Activated CD4-positive, alpha-beta T cell treated with anti-CD3 and anti-CD28 coated beads for 48 hours (primary cell): ENCODE measurements at places on chromosomes 2 and 18.
A peak's percentile ranks its signal among the peaks of the same experiment; 100 is the strongest.

DNA sequence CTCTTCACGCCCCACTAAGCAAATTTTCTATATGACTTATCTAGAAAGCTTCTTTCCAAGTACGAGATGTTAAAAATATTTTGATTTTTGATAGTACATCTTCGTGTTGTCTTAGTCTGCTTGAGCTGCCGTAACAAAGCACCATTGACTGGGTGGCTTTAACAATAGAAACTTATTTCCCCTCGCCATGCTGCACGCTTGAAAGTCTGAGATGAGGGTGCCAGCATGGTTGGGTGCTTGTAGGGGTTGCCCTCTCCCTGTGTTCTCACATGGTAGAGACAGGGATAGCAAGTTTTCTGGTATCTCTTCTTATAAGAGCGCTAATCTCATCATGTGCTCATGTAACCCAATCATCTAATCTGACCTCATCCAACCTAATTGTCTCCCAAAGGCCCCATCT is 106.2 kb downstream of the TANC1 start:
- no peak for DNase-seq

- DNase-seq, result peak; percentile 43
Measured at GRCh38 chr2:9738535-9739496, 104.5 kb upstream of the TAF1B start.

DNA sequence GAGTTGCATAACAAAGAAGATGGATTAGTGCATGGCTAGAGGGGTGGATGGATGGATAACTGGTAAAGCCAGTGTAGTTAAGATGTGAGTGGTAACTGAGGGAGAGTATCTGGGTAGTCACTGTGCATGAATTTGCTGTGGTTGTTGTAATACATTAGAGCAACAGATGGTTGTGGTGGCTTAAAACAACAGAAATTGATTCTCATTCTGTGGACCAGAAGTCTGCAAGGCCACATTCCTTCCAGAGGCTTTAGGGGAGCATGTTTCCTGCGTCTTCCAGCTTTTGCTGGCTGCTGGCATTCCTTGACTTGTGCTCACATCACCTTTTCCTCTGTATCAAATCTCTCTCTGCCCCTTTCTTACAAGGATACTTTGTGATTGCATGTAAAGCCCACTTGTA is 155.4 kb downstream of the ASB1 start:
- no peak for DNase-seq

- DNase-seq, result no peak
Measured at GRCh38 chr2:106158871-106159270, 35.2 kb downstream of the UXS1 start.

DNA sequence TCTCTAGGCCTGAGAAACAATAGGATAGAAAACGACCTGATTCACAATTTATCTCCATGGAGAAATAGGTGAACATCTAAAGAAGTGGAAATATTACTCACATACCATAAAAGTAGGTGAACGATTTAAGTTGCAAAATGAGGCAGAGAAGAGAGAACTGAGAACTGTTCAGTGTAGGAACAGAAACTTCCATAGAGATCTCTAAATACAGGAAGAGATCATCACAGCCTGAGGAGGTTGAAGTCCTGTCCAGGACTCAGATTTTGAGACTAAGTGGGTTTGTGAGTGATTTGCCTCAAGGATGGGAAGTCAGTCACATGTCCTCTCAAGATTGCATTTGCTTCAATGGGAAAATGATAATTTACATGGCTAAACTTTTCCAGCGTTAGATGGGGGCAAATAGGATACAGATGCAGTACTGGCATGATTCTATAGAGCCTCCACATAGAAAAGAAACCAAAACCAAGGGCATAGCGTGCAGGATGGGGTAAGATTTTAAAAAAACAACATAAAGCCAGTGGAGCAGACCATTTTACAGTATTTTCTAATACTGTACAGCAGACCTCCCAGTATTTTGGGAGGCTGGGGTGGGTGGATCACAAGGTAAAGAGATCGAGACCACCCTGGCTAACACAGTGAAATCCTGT is 68.8 kb downstream of the MEP1B start:
- DNase-seq, result no peak

- DNase-seq, result no peak
Measured at GRCh38 chr2:61134141-61134540, 27.8 kb upstream of the C2orf74 start.

GRCh38 chr2:235976956-235977355 is 191.2 kb downstream of the GBX2 start:
- no peak for DNase-seq

DNA sequence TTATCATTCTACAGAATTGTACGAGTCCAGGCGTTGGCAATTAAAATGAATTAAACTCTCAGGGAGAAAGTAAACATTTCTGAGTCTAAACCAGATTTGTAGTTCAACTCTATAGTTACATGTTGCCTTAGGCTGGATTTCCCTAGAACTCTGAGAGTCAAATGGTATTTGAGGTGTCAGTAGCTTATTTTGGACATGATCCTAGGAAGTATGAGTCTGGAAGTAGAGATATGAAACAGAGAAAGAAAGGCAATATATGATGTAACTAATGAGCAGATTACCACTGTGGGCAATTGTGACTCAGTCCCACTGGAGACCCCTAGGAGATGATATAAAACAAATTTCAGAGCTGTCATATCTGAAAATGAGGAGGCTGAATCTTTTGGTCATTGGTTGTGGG is 199.1 kb upstream of the UBE2E3 start:
- DNase-seq, result no peak

DNA sequence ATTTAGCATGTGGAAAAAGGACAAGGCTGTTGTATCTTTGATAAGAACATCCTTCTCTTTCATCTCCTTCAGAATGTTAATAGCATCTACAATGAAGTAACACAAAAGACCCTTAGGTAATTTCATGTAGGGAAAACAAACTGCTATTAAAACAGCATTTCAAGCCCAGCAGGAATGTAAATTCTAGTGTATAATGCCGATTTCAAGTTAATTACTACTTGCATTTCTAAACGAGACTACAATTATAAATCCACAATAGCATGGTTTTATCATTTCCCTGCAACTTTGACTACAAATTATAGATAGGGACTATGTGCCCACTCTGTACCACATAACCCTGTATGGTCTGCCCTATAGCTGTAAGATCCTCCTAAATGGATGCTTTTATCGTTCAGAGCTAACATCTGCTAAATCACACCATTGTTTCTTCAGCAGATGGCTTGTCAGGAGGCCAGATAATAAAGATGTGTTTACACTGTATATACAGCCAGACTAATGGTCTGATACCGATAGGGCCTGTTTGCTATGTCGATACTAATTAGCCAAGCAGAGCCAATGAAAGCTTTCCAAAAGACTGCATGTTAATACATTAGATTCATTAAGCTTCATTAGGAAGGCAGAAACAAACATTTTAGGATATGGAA is 51.9 kb downstream of the LRPPRC start:
- DNase-seq, result no peak

DNA sequence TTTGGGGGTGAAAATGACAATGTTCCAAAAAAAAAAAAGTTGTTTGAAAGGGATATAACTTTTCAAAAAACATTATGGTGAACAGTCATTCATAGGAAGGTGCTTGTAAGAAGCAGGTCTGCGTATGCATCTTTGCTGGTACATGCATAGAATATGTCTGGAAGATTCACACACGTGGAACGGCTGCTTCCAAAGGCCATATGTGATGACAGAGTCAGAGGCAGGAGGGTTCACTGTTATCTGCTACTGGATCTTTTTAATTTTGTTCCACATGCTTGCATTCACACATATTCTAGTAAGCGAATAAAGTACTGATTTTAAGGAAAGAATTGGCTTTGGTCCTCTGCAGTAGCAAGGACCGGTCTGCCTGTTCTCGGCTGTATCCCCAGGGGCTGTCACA is 193.4 kb downstream of the SMAD7 start:
- DNase-seq, result no peak

DNA sequence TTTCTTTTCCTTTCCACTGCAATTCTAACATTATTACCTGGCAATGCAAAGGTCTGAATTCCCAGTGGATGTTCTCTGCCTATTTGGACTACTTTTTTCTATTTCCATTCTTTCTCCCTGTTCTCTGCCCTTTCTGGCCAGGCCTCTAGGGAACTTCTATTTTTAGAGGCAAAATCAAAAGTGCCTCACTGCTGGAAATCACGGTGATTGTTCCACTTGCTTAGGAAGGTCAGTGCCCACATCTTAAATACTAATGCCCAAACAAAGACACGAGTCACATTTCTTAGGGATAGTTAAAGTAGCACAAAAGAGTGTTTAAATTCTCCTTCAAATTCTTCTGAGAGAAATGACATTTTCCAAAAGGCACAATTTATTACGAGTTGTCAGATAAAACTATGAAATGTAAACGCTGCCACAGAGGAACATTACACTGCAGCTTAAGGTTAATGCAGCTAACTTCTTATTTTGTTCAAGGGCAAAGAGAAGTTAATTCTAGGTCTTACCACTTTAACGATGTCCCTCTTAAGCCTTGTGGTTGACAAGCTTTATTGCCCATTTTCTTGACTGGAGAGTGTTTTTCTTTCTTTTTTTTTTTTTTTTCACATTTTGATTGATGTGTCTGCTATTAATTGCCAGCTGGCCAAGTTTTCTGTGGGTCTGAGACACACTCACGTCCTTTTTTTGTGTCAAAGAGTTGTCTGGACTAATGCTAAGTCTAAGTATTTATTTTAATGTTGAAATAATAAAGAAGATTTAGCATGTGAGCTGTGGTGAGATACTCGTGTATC is 34.7 kb downstream of the ST6GAL2 start:
- DNase-seq, result no peak

DNA sequence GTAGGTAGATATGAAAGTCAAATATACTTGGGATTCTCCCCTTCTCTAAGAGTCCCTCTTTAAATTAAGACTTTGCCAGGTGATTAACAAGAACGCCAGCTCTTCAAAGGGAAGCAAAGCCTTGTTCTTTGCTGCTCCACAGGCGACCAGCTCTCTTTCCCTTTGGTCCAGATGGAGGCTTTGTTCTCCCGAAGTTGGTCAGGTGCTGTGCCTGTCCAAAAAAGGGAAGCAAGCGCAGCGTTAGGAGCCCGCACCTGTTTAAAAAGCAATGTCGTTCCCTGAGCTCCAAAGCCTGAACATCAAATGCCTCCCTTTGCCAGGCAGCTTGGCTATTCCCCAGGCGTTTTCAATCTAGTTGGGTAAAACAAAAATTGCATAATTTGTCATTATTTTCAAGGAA is 1913.1 kb upstream of the PIK3C3 start:
- DNase-seq, result no peak

GRCh38 chr2:60674524-60675165 is 81.4 kb upstream of the PAPOLG start:
- peak; percentile 90 for DNase-seq

- DNase-seq, result peak; percentile 81
Measured at GRCh38 chr2:25294573-25295462, 46.9 kb downstream of the DNMT3A start.

- no peak for DNase-seq
Measured at GRCh38 chr18:12236141-12236540, 18.0 kb upstream of the CIDEA start.

GRCh38 chr18:6271585-6271984 is 143.1 kb downstream of the L3MBTL4 start:
- DNase-seq, result no peak

- no peak for DNase-seq
Measured at GRCh38 chr2:236603361-236604015, 33.9 kb downstream of the ACKR3 start.

- DNase-seq, result no peak
Measured at GRCh38 chr2:10326151-10326616, 23.5 kb downstream of the HPCAL1 start.

DNA sequence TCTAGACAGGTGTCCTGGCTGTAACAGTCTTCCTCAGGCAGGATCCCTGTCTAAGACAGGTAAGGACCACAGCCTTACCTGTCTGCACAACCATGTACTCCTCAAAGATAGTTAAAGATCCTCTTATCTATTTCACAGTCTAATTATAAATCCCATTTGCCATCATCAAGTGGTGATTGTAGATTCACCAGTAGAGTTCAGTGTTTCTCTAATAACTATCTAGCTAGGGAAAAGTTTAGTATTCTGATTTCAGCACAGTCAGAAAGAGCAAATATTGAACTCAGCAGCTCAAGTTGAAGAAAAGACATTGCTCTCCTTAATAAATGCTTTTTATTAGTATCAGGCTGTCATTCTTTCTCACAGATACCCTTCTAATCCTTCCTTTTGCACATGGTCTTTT is 1305.5 kb upstream of the NXPH2 start:
- DNase-seq, result no peak

- DNase-seq, result no peak
Measured at GRCh38 chr2:63817382-63817781, 24.3 kb upstream of the UGP2 start.

DNA sequence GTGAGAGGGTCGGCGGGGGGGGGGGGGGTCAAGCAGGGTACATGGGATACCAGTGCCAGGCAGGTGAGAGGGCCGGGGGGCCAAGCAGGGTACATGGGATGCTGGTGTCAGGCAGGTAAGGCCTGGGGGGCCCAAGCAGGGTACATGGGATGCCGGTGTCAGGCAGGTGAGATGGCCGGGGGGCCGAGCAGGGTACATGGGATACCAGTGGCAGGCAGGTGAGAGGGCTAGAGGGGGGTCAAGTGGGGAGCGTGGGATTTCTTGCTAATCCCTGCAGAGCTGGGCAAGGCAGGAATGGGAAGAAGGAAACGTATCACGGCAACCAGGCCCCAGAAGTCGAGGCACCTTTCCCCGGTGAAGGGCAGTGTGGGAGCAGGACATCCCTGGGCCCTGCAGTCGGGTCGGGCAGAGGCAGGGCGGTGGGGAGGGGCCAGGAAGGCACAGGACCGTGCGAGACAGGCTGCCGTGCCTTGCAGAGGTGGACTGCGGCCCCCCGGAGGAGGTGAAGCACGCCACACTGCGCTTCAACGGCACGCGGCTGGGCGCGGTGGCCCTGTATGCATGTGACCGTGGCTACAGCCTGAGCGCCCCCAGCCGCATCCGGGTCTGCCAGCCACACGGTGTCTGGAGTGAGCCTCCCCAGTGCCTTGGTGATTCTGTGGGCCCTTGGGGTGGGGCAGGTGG is 49.3 kb downstream of the MTERF4 start:
- no peak for DNase-seq

DNA sequence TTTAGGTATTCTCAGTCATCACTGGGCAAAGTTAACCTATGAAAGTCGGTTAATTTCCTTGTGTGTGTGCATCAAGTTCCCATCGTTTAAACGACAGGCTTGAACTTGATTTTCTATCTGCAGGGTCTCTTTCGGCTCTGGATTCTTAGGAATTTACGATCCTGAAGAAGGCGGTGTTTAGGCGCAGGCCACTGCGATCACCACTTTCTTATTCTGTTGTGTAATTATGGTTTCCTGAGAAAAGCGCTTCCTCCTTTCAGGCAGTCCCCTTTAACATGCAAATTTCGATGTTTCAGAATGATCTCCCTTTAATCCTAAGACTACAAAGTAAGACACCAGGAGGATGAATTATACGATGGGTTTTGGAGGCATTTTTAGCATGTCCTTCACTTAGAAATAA is 27.9 kb upstream of the MBP start:
- DNase-seq, result no peak

- DNase-seq, result no peak
Measured at GRCh38 chr2:7071154-7071553, 153.9 kb downstream of the RNF144A start.
